GM12891 (cell line): ENCODE measurements at places on chromosomes 7 and 10.

DNA sequence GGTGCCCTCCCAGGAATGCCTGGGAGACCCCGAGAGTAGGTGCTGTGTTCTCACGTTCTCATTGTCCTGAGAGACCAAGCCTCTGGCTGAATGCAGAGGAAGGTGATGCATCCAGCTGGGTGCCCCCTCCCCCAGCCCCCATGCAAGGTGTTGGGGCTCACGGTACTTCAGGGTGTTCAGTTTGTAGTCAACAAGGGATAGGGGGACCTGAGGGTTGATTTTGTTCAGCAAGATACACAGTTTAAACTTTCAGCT is 60.4 kb upstream of the DUSP5 start:
- DNase-seq, result no peak

DNA sequence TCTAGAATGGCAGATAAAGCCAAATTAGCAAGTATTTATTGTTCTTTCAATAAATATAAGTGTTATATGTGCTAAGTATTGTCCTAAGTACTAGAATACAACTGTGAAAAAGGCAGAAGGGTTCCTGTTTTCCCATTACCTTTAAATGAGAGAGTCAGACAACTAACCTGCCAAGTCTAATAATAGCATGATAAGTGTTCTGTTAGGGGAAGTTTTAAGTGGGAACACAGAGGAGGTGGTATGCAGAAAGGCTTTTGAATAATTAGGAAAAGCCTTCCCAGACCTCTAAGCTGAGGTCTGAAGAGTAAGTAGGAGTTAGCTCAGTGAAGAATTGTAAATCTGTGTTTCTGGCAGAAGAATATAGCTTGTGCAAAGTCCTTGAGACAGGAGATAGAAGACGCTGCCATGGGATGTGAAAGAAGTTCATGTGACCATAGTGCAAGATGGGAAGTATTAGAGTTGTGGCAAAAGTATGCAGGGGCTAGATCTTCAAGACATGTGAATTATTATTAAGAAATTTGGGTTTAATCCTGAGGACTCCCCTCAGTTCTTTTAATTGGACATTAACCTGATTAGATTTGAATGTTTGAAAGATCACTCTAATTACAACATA is 12.5 kb downstream of the SHOC2 start:
- DNase-seq, result no peak

- DNase-seq, result no peak
Measured at GRCh38 chr10:131419797-131420196, 108.3 kb upstream of the TCERG1L start.

GRCh38 chr7:155815332-155816191 is 3.3 kb upstream of the SHH start:
- DNase-seq, result peak; percentile 91

DNA sequence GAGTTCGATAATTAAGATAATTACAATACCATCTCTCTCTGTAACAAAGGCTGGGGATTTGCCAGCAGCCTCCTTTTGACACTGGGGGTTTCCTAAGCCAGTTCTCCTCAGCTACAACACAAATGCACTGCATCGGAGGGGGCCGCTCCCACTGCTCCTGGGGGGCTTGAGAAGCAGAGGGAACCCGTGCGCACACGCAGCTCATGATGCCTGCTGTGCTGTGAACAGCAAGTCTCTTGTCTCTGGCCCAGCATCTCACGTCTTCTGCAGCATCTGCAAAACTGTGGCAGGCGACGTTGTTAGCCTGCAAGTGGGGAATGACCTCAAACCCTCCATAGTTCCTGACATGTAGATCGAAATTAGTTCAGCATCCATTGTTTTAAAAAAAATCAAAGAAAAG is 5.5 kb downstream of the VIPR2 start:
- DNase-seq, result no peak

DNA sequence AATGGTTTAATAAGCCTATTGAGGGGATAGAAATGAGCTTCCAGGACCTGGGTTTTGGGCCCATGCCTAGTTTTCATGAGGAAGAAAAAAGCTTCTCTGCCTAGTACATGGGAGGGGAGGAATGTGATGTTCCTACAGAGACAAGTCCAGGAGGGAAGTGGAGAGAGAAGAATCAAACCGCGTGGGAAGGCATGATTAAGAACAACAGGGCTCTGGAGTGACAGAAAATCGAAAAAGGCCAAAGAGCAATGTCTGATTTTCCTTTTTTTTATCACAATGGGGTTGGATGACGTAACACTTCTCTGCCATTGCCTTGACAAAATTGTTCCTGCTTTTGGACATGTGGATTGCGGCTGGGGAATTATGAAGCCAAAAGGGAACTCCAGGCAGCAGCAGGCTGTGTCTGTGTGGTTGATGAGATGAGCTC is 258.6 kb downstream of the CXCL12 start:
- no peak for DNase-seq

DNA sequence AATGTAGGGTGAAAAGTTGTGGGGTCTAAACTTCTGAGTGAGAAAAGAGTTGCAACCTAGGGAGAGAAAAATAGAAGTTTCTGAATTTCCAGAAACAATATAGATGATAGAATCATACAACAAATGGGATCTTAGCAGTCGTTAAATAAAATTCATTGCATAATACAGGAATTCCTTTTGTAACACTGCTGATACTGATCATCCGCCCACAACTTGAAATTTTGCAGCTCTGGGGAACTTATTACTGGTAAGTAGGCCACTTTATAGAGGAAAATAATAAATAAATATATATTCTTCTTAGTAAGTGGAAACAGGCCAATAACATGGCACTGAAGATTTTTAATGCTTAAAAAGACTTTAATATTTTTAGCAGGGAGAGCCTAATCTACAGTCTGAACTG is 81.9 kb upstream of the SMIM30 start:
- DNase-seq, result no peak

GRCh38 chr10:84589526-84590205 is 261.3 kb downstream of the CCSER2 start:
- DNase-seq, result no peak

DNA sequence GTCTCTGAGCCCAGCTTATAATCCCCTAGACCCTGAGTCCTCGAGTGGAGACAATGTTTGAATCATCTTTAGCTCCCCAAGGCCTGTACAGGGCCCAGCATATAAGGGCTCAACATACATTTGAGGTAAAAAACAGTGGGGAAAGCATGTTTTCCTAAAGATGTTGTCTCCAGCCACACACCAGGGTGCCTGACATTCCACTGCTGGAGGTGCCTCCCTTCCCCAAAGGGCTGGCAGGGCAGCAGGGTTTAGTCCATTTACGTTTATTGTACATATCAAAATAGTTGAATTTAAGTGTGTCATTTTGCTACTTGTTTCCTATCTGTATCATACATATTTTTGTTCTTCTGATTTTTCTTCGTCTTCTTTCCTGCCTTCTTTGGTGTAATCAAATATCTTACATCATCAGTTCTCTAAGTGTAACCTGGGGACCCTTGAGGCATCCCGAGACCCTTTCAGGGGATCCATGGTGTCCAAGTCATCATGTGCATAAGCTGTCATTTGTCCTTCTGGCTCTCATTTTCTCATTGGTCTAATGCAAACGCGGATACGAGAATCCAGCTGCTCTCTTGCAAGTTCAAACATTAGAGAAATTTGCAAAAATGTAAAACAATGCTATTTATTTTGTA is 101.6 kb downstream of the PDGFA start:
- no peak for DNase-seq

DNA sequence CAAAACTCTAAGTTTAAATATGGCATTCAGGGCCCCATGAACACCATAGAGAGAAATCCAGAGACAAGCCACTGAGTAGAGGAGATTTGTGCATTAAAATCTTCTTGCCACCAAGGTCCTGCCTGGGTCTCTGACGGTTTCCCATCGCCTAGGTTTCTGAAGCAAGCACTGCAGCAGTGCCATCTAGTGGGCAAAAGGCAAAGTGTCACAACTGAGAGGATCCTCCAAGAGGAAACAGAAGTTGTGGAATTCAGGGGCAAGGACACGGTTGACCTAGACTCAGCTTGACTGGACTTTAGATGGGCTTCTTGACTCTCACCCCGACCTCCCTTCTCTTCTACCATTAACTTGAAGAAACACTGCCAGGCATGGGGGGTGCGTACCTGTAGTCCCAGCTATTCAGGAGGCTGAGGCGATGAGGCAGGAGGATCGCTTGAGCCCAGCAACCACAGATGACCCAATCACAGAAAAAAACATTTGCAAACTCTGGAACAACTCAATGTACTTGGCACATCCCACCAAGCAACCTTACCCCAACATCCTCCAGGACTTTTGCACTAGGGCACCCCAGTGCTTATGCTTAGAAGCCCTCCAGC is 604.1 kb downstream of the GALNT17 start:
- DNase-seq, result peak; percentile 41

DNA sequence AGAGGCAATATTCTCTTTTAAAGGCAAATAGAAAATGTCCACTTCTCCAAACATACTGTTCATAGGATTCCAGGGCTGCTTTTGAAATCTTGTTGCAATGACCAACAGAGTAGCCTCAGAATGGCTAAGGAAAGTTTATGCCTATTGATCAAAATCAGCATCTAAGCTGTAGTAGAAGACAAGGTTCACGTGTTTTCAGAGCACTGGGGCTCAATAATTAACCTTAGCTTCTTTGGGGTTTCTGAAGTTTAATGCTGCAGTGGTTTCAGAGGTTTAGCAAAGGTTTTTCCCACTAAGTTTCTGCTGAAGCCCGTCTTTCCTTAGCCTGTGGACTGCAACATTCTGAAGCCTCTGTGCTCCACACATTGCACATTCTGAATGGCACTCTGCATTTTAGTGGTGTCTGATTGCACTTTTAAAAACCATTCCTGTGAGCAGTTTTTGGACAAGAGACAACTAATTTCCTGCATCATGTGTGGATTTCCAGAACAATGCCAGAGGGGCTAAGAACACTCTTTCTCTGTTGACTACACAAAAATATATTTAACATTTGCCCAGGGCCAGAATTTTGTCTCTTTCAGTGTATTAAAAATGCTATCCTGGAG is 342.5 kb downstream of the PTEN start:
- DNase-seq, result no peak

DNA sequence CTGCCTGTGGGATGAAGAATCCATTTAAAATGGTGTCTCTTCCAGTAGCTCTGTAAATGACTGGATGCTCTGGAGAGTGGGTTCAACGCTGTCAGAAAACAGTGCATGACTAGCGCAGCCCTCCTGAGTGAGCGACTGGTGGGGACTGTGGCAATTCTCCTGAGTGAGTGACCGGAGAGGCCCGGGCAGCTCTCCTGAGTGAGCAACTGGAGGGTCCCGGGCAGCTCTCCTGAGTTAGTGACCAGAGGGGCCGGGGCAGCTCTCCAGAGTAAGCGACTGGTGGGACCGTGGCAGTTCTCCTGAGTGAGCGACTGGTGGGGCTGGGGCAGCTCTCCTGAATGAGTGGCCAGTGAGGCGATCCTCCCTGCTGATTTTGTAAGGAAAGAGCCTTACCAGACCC is 85.5 kb downstream of the WDR37 start:
- no peak for DNase-seq

DNA sequence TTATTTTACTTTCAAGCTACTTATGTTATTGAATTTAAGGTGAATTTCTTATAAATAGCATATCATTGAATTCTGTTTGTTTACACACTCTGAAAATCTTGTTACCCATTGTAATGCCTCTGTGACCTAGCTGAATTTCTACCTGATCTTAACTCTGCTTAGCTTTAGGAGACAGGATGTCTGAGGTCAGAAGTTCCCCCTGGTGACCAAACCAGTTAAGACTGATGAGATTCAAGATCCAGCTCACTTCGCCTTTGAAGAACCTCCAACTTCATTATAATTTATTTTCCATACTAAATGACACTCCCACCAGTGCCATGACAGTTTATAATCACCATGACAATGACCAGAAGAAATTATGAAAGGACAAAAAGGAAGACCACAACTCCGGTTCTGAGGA is 213.4 kb upstream of the CDC14C start:
- DNase-seq, result no peak
